ENCODE measurements at places on chromosomes 6 and 20.
A peak's percentile ranks its signal among the peaks of the same experiment; 100 is the strongest.

DNA sequence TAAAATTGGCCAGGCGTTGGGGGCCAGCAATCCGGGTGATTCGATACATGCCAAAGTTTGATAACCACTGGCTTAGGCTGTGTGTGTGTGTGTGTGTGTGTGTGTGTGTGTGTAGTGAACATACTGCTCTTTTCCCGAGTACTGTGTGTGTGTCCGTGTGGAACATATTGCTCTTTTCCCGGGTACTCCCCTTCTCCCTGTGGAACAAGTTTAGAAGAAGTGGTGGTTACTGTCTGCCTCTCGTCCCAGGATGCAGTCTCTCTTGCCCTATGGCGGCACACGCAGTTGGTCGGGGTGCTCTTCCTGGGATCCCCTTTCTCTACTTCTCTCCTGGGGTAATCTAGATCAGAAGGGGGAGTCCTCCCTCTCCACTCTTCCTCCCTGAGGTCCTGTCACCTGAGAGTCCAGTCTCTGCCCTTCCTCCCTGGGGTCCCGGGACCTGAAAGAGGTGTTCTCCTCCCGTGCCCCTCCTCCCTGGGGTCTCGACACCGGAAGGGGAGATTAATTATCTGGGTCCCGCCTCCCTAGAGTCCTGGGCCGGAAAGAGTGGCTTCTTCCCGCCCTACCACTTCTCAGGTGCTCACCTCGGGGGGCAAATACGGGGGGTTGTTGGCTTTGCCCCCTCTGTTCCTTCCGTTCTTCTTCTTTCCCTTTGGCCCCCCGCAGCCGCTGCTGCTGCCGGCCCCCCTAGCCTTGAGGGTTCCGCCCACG is 516 bp downstream of the GTPBP2 start:
- peak; percentile 72 for DNase-seq

GRCh38 chr6:79902046-79902445 is 45.3 kb downstream of the ELOVL4 start:
- DNase-seq = no peak

- no peak for DNase-seq
These were observed 122.0 kb upstream of the BMP5 start for GRCh38 chr6:55997223-55997874.

DNA sequence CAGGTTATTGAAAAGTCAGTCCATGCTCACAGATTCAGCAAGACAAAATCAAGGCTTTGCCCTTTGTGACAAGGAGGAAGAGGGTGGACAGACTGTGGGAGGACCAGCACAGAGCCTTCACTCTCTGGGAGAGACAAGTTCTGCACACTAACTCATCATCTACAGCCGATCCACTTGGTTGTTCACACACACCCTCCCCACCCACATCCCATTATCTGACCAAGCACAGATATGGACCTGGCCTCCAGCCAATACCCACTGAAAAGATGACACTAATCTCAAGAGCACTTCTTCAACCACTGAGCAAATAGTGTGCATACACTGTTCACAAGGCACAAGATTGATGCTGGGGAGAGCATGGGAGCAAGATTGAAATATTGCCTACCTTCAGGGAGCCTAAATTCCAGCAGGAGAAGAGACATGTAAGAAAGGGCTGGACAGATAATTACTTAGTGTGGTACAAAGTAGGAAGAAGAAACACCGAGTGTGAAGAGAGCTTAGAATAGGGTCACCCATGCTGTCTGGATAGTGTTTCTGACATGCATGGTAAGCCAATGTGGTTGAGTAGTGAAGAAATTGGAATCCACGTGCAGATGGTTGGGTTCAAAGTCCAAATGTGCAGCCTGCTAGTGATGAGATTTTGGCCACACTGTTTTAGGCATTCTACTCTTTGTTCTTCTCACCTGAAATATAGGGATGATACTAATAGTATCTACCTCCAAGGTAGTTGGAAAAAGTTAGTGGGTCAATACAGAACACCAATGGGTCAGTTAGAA is 21.7 kb upstream of the IL17A start:
- no peak for DNase-seq

- peak; percentile 90 for DNase-seq
These were observed 16.4 kb downstream of the ZNF311 start for GRCh38 chr6:28988536-28989311.

GRCh38 chr6:27168586-27169443 is 78.7 kb upstream of the PRSS16 start:
- no peak for DNase-seq

GRCh38 chr20:49676581-49677291 is 36.9 kb downstream of the B4GALT5 start:
- no peak for DNase-seq

DNA sequence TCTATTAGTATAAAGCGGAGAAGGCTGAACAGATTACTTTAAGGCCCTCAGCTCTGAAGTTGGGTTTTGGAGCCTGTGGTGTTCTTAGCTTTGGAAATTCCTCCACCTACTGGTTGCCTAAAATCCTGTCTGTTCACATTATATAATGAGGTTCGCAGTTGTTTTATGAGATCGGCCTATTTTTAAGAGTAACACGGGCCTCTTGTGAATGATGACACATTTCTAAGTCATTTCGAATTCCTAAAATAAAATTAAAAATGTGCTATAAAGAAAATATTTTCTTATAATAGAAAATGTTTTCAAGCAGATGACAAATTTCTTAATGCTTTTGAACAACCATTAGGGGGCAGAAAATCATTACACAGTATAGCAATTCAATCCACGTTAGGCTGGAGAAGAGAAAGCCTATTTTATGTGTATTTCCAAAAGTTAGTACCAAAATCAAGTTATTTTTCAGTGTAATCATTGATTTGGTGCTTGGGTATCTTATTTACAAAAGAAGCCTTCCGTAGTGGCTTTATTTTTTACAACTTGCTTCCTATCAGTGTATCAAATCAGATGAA is 15.8 kb upstream of the FAM8A1 start:
- DNase-seq = peak; percentile 79

GRCh38 chr6:19320111-19320581 is 517.0 kb upstream of the ID4 start:
- no peak for DNase-seq

GRCh38 chr6:166949528-166950442 is 6.6 kb downstream of the RNASET2 start:
- no peak for DNase-seq

GRCh38 chr20:35121186-35121585 is 25.9 kb downstream of the EDEM2 start:
- DNase-seq = no peak

GRCh38 chr20:32457479-32457986 is 99.4 kb downstream of the ASXL1 start:
- peak; percentile 93 for DNase-seq

DNA sequence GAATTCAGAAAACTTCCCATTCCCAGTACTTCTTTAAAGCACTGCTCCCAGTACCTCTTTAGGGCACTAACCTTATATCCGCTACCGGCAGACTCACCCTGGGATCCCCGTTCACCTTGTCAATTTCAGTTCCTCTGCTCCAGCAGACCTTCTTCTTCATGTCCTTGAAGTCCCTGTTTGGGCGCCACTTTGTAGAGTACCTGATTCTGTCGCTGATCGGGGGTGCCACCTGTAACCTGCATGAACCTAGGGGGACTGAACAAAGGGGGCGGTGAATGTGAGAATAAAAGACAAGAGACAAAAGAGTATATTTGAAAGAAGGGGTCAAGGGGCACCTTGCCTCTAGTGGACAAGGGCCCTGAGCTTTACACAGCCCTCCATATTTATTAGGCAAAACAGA is 4.9 kb upstream of the GINS1 start:
- no peak for DNase-seq

DNA sequence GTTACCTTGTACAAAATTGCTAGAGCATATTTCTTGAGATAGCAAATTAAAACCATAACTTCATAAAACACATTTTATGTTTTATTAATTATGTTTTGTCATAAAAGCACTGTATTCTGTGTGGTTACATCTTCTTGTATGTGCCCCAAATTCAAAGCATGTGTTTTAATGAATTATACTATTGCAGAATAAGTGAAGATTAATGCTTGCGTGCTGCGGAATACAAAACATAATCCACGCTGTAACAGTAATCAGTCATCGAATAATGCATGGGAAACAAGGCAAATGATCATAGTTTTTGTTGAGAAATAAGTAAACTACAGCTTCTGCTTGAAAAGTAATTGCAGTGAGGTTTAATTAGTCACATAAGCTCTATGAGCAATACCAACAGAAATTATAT is 459.2 kb upstream of the SOX4 start:
- no peak for DNase-seq

- no peak for DNase-seq
These were observed 7.7 kb upstream of the GJA10 start for GRCh38 chr6:89886378-89887120.

- no peak for DNase-seq
These were observed 61.5 kb downstream of the OGFRL1 start for GRCh38 chr6:71349976-71350615.
